T follicular helper cell (primary cell): ENCODE measurements at places on chromosomes 13 and 19.

GRCh38 chr13:105083992-105084391, 1451.5 kb downstream of the EFNB2 start:
- no peak for DNase-seq

- no peak for DNase-seq
These were observed 3.0 kb upstream of the ZNF878 start for GRCh38 chr19:12055784-12056183.

DNA sequence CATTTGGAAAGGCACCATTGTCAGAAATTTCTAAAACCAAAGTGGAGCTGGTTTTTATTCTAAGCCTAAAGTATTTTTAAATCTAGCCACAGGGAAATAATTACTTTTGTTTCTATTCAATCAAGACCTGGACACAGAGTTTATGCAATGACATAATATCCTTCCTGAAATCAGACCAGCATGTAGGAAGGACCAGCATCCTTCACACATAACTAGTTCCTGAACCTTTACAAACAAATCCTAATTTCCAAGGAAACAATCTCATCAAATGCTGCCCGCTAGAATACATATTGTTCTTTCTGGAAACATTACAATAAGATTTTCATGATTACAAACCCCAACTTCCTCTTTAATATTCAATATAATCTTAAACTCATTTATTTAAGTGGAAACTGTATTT, 1.5 kb downstream of the STARD13 start:
- DNase-seq = no peak

- no peak for DNase-seq
These were observed 23.7 kb upstream of the PLEKHF1 start for GRCh38 chr19:29641597-29641996.

- no peak for DNase-seq
These were observed 23.8 kb downstream of the PEPD start for GRCh38 chr19:33497778-33498175.
